ENCODE measurements at places on chromosomes 4 and X.

DNA sequence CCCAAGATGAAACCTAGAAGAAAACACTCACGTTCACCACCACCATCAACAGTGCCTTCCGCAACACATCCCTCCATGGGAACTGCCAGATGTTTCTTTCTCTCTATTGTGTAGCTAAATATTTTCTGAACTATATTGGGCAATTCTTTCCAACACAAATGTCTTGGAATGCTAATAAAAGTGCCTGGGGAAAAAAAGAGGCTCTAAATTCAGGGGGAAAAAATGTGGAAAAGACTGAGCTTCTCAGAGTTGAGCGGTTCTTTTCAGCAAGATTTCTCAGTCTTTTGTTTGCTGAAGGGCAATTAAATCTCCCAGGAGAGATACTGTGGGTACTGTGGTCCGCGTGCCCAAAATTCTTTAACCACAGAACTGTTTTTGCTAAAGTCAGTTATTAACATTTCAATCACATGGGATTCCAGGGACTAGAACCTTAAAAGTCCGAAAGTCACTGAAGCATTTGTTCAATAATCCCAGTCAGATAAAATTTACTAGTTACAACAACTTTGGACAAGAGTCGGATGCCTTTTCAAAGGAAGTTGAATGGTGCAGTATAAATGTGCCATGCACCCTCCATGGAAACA lies 51.9 kb upstream of the DHRSX start:
- DNase-seq: no peak
- H3K4me1 ChIP-seq: no peaks in the 10 kb centered on the region
- H3K27me3 ChIP-seq: peaks cover 4% of the 10 kb centered on the region
- H3K27ac ChIP-seq: no peak overlapping the region

DNA sequence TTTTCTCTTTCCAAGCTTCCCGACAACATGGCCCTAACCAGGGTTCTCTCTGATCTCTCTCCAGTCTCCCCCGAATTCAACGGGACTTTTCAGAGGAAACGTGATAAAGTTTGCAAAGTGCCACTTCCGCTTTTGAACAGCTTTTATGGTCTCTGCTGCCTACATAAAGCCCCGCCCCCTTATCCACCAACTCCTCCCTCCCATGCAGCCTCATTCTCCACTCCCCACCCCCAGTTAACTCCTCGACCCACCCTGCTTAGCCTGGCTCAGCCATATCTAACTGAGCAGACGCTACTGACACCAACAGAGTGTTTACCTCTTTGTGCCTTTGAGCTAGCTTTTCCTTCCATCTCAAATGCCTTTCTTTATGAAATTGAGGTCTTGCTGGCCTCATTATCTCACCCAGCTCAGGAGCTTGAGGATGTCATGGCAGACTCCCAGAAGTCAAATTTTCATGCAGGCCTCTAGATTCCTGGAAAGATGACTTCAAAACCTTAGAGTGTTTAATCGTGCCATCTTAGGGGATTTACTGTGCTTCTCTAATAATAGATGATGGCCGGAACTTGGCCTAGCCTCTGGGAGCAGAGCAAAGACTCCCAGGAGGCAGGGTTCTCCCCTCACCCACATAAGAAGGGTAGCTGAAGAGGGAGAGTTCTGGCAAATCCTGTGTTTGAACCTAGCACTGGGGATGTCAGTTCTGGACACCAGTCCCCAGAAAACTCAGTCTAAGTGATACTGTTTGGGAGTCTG lies 606.0 kb downstream of the BCOR start:
- H3K36me3 ChIP-seq: no peaks in the 10 kb centered on the region
- no peak for DNase-seq
- H3K4me1 ChIP-seq: peaks cover 3% of the 10 kb centered on the region
- H3K4me3 ChIP-seq: no peak overlapping the region

DNA sequence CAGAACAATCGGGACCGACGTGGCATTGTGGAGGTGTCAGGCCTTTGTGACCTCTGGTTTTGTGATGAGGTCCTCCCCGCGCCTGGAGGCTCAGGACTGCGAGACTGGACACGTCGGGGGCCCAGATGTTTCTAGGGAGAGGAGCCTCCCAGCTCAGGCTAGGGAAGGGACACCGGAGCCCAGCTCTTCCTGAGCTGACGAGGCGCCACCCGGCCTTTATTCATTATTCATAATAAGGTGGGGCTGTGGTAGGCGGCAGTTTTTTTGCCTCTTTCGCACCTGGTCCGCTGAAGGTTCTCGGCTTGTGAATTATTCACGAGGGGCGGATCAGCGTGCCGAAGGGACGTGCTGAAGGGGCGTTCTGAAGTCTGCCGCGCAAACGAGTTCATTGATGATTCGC lies 2.3 kb upstream of the UBA1 start:
- H3K27me3 ChIP-seq: no peaks in the 10 kb centered on the region
- H3K4me3 ChIP-seq: peak overlapping the region; percentile 58
- DNase-seq: no peak

- no peaks in the 10 kb centered on the region for H3K36me3 ChIP-seq
- H3K27ac ChIP-seq: no peak overlapping the region
- H3K27me3 ChIP-seq: no peaks in the 10 kb centered on the region
- H3K4me1 ChIP-seq: no peaks in the 10 kb centered on the region
These were observed 305.1 kb upstream of the PPP1R2C start for GRCh38 chrX:43083016-43083415.

GRCh38 chr4:167890226-167890625 lies 202.1 kb upstream of the ANXA10 start:
- no peaks in the 10 kb centered on the region for H3K27me3 ChIP-seq
- H3K4me1 ChIP-seq: no peaks in the 10 kb centered on the region
- no peaks in the 10 kb centered on the region for H3K36me3 ChIP-seq
- H3K4me3 ChIP-seq: no peak overlapping the region

- DNase-seq: no peak
- H3K4me1 ChIP-seq: no peaks in the 10 kb centered on the region
- H3K27me3 ChIP-seq: no peaks in the 10 kb centered on the region
- no peak overlapping the region for H3K4me3 ChIP-seq
- no peaks in the 10 kb centered on the region for H3K36me3 ChIP-seq
These were observed 153.2 kb upstream of the FRG1 start for GRCh38 chr4:189787216-189788031.

DNA sequence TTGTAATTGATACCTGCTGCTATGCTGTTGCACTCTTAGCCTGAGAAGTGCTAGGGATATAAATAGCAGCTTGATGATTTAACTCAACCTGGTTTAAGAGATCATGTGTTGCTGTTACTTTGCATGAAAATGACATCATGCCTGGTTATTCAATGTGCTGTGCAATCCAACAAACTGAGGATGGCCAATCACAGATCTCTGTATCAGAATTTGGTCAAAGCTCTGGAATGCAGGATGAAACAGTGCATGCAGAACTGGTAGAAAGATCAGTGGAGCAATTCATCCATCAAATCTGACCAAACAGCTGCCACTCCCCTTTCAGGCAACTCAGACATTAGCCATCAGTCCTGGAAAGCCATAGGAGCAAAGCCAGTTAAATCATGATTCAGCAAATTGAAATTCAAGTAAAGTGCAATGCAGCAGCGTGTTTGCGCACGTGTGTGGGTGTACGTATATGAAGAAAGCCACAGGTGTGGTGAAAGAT lies 160.3 kb upstream of the RASGEF1B start:
- H3K27me3 ChIP-seq: no peaks in the 10 kb centered on the region
- H3K27ac ChIP-seq: peak overlapping the region; percentile 17
- H3K36me3 ChIP-seq: no peaks in the 10 kb centered on the region
- no peak for DNase-seq
- H3K4me3 ChIP-seq: no peak overlapping the region
- peaks cover 11% of the 10 kb centered on the region for H3K4me1 ChIP-seq

- no peaks in the 10 kb centered on the region for H3K36me3 ChIP-seq
- H3K27ac ChIP-seq: peak overlapping the region; percentile 77
- no peaks in the 10 kb centered on the region for H3K27me3 ChIP-seq
- H3K4me3 ChIP-seq: no peak overlapping the region
These were observed 59.7 kb upstream of the MTM1 start for GRCh38 chrX:150508451-150509367.

DNA sequence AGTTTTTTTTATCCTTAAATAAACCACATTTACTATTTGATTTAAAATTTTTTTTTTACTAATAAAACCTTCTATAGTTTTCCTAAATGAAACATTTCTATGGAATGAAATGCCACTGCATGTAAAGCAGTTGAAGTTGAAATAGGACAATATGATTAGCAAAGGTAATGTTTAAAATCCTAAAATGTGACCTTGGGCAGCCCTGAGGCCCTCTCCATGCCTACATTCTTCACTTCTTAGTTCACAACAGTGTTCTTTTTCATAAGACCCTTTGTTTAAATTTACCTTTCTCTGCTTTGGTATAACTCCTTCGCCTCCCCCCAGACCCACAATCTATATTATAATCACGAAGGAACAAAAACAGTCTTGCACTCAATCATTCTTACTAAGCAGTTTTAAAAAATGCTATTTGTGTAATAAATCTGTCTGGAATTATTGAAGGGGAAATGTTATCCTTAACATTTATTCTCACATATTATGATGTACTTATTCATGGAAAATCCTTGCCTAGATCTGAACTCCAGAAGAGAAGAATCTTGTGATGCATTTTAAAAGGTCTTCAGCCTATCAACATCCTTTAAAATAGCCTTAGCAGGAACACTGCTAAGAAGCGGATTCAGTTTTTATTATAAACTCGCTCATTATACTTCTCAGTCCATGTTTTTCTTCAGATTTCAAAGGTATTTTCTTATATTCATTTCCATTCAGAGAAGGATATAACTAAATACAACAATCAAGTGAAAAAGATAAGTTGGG lies 124.6 kb upstream of the NAP1L5 start:
- no peaks in the 10 kb centered on the region for H3K27me3 ChIP-seq
- no peak for DNase-seq
- peaks cover 53% of the 10 kb centered on the region for H3K4me1 ChIP-seq
- H3K27ac ChIP-seq: peak overlapping the region; percentile 90
- H3K36me3 ChIP-seq: no peaks in the 10 kb centered on the region

- no peaks in the 10 kb centered on the region for H3K4me1 ChIP-seq
- DNase-seq: no peak
- no peak overlapping the region for H3K4me3 ChIP-seq
- no peak overlapping the region for H3K27ac ChIP-seq
- H3K36me3 ChIP-seq: no peaks in the 10 kb centered on the region
These were observed 474.0 kb upstream of the TECRL start for GRCh38 chr4:64883087-64883807.

GRCh38 chr4:48429709-48430474 lies 53.3 kb upstream of the SLC10A4 start:
- H3K4me1 ChIP-seq: peaks cover 4% of the 10 kb centered on the region
- no peaks in the 10 kb centered on the region for H3K27me3 ChIP-seq
- H3K36me3 ChIP-seq: peaks cover 13% of the 10 kb centered on the region
- H3K4me3 ChIP-seq: no peak overlapping the region
- DNase-seq: no peak

GRCh38 chrX:16628946-16629595 lies 20.9 kb upstream of the S100G start:
- H3K27ac ChIP-seq: no peak overlapping the region
- no peak overlapping the region for H3K4me3 ChIP-seq
- H3K36me3 ChIP-seq: no peaks in the 10 kb centered on the region
- no peaks in the 10 kb centered on the region for H3K4me1 ChIP-seq

DNA sequence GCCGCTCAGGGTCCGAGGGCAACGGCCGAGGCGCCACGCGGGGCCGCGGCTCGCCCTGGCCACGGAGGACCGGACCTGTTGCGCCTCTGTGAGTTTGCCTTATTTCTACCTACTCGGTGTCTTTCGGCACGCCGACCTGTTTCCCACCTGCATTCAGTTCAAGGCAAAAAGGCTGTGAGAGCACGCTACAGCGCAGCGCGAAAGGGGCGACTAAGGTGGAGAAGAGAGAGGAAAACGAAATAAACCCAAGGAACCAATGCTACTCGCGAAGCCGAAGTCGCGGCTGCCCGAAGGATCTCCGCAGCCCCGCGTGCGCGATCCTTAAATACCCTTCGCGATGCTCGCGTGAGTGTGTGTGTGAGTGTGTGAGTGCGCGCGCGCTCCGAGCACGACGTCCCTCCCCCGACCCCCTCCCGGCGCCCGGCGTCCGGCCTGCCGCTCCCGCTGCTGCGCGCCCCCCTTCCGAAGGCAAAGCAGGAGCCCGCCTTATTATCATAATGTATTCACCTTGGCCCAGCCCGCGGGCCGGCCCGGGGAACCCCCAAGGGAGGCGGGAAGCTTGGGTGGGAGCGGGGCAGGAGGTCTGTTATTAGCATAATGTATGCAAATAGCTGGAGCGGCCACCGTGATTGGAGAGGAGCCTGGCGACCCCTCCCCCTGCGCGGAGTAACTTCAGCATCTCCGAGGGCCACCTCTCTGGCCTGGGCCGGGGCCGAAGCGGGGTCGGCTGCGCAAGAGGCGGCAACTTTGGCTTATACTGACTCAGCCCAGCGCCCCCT lies at the start of gene COL25A1:
Gene COL25A1, minus strand, starts transcription at position 298 of the 779 bp plus-strand sequence.
- peaks cover 15% of the 10 kb centered on the region for H3K4me1 ChIP-seq
- peak within 1 kb of the TSS; percentile 64 for H3K4me3 ChIP-seq
- H3K27me3 ChIP-seq: peaks cover 26% of the 10 kb centered on the region

DNA sequence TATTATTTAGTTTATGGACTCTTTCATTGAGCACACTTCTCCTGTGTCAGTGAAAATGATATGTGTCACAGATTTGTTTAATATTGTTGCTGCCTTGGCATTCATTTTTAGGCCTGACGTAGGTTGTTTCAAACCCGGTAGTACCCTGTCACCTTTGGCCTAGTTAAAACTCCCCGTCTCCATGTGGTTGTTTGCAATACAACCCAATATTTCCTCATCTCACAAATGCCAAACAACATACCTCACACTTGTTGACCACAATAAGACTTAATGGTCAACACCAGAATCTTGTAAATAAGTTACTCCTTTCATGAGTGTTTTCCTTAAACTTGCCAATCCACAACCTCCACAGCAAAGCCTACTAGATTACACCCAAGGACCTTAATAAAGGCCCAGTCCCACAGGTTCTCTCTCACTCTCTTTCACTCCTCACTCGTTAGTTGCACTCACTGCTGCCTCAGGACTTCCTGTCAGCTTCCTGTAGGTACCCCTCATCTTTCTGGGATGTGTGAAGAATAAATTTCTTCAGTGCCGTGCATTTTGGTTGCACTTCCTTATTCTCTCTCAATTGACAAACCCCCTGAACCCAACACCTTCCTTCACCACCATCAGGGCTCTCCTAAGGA lies 31.3 kb downstream of the IL13RA2 start:
- H3K4me1 ChIP-seq: no peaks in the 10 kb centered on the region
- DNase-seq: no peak
- no peak overlapping the region for H3K4me3 ChIP-seq
- H3K27me3 ChIP-seq: no peaks in the 10 kb centered on the region

DNA sequence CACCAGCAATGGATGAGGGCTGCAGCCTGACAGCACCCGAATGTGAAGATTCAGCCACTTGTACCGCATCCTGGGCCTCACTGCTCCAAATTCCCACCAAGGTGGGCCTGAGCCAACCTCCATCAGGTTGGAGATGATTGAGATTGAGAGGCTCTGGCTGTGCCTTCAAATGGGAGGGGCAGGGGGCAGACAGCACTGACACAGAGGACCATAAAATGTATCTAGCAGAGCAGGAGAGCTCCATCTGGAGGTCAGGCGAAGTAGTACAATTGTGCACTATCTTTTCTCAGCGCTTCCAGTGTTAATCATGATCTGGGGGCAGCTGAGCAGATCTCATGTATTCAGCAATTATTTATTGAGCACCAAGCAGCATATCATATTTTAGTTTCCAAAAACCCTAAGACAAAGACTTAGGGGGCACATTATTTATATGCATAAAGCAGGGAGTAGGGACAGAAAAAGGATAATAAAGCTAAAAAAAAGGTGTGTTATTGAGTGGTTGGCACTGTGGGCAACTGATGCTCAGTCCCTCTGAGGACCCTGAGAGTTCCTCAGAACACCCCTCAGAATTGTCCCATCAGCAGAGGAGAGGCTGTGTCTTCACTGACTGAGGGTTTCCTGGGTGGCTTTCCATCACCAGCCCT lies 31.6 kb upstream of the C1QTNF7 start:
- no peaks in the 10 kb centered on the region for H3K36me3 ChIP-seq
- DNase-seq: no peak
- no peak overlapping the region for H3K4me3 ChIP-seq
- peaks cover 27% of the 10 kb centered on the region for H3K4me1 ChIP-seq
- H3K27ac ChIP-seq: no peak overlapping the region
- no peaks in the 10 kb centered on the region for H3K27me3 ChIP-seq

Data from suprapubic skin (tissue), 4 donors.